SW 1271 (cell line): ENCODE measurements at places on chromosomes 2 and 18.

- DNase-seq: no peak
These were observed 41.6 kb upstream of the DPP10 start for GRCh38 chr2:114400890-114401289.

DNA sequence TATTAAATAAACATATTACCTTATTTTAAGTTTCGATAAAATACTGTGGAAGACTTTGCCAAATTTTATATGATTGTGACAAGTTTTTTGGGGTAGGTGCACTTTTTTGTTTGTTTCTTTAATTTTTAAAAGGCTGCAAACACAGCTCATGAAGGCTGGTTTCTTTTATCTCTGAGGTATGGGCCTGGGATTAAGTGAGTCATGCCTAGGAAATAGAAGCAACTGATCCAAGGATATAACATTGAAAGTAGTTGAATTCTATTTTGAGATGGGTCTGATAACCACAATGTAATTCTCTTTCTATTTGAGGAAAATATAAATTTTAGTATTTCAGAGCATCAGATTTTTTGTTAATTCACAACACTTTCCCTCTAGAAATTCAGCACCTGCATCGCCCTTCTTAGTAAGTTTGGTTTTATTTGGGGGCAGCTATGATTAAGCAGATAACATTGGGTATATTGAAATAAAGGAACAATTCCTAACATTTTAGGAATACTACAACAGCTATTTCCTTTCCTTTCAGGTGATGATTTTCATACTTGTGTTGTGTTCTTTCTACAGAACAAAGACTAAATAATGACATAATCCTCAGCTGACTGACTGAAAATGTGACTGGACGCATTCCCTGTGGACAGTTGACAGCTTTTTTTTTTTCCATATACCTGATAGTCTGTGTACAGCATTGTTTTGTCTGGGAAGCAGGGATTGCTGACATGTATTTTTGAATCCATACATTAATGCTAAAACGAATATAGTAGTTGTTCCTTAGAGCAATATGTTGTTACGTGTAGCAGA is 16.8 kb downstream of the RBM45 start:
- DNase-seq: no peak

- DNase-seq: peak; percentile 26
These were observed 1.8 kb downstream of the REL start for GRCh38 chr2:60882971-60883753.

DNA sequence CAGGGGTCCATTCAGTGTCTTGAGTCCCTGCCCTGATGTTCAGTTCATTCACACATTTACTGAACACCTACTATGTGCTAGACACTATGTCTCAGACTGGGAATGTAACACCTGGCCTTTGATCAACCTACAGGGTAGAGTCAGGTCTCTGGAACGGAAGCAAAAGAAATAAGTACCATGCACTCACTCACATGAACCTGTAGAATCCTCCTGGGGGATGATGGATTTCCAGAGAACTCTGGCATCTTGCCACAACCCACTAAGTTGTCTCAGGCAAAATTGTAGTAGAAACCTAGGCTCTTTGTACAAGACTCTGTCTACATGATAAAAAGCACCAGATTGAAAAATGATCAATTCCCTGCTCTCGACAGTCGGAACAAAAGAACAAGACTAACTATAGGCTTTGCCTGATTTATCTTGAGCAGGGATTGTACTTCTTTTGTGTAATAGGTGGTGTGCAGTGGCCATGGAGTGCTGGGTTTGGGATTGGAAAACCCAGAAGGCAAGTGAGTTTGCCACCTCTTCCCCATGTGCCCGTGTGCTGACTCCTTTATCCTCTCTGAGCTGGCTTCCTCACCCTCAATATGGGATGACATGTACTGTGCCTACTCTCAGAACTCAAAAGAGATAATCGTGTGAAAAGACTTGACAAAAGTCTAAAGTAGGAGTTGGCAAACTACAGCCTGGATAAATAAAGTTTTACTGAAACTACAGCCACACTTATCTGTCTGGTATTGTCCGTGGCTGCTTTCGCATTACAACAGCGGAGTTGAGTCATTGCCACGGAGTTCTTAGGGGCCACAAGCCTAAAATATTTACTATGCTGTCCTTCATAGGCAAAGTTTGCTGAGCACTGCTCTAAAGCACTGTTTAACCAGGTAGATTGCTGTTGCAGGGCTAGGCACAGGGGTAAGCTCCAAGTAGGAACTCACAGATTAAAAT is 4.4 kb downstream of the CAPN14 start:
- no peak for DNase-seq

DNA sequence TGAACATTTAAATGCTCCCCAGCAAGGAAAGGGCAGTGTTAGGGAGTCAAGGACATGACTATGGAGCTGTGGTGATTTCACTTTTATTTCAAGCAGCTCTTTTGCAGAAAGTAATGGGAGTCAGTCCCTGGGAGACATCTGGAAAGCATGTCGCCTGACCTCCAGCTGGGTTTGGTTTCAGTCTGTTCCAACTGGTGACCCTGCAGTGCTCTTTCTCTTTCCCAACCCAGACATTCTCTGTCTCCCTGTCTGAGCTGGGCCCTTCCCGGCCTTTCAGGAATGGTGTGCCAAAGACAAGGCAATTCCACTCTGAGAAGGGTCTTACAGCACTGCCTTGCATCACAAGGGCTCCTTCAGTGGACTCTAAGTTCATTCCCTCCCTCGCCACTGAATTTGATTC is 323.2 kb downstream of the OSR1 start:
- no peak for DNase-seq

DNA sequence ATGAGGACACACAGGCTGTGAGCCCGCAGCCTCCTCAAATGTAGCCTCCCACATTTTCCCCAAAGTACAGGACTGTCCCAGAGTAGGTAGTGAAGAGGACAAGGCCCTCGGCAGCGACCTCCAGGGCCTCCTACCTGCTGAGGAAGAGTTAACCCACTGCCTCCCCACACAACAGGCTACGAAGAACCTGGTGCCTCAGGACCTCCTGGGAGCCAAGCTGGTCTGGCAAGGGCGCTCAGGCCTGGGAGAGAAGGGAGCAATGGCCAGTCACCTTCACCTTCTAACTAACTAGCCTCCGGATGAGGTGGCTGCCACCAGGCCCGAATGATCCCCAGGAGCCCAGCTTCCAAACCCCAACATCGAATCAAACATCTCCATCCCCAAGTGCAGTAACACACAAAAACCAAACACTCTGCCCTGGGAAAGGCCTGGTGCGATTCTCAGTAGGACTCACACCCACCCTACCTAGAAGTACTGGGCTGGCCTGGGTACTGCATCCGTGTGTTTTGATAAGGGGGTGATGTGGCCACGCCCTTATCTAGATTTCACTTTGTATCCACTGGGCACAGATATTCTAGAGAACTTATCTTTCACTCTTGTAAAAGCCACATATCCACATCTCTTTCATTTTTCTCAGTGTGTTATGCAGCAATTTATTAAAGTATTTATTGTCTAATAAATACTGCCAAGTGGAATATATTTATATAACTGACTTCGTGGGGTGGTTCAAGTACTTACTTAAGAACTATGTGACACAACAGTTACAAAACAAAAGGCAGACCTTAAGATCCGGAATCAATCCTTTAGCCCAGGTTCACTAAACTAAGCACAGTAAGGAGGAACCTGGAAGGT is 9.7 kb downstream of the ERFE start:
- DNase-seq: no peak

GRCh38 chr18:8142131-8142711 is 467.0 kb upstream of the RAB12 start:
- DNase-seq: no peak

GRCh38 chr2:33029926-33030325 is 83.2 kb downstream of the LTBP1 start:
- DNase-seq: no peak

GRCh38 chr18:76923485-76924085 is 101.2 kb downstream of the ZNF236 start:
- no peak for DNase-seq
